ENCODE measurements at places on chromosomes 6 and 20. TPM values are rescaled to one million over a fixed set of nuclear protein-coding genes. Genes with fewer than 3 reads are reported as not detected.

The CTCFL gene
- 0.17 TPM for total RNA-seq

The BCAS1 gene
- total RNA-seq = 13.2 TPM

The NKX2-2 gene
- not detected for total RNA-seq

The SMOC2 gene
- total RNA-seq = 213 TPM

The TM9SF4 gene
- 60.7 TPM for total RNA-seq

The CGAS gene
- total RNA-seq = 4.5 TPM

The BLTP3A gene
- total RNA-seq = 10.8 TPM

The ABHD16B gene
- not detected for total RNA-seq

The ANKS1A gene
- total RNA-seq = 43.2 TPM

The TFAP2D gene
- not detected for total RNA-seq

The HLA-DPB1 gene
- 174 TPM for total RNA-seq

The TNXB gene
- 30.1 TPM for total RNA-seq

The FOXQ1 gene
- total RNA-seq = 11.5 TPM
